CD8-positive, alpha-beta memory T cell (primary cell): ENCODE measurements at places on chromosomes 12 and 14.

DNA sequence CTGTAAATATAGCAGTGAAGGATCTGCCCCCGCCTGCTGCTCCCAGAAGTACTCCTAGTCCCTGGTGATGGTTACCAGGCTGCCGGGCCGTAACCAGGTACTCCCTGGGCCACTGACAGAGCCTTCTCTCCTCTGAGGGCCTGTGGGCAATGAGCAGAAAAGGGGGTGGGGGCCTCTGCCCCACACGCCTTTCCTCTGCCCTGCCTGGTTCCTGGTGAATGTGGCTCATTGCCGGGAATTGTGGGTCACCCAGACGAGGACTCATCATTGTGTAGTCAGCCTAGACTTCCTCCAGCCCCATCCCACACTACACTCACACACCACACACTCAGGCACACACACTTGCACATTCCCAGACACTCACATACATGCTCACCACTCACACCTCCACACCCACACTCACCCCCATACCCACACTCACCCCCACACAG is 35.7 kb upstream of the ACTN1 start:
- no peak for DNase-seq

DNA sequence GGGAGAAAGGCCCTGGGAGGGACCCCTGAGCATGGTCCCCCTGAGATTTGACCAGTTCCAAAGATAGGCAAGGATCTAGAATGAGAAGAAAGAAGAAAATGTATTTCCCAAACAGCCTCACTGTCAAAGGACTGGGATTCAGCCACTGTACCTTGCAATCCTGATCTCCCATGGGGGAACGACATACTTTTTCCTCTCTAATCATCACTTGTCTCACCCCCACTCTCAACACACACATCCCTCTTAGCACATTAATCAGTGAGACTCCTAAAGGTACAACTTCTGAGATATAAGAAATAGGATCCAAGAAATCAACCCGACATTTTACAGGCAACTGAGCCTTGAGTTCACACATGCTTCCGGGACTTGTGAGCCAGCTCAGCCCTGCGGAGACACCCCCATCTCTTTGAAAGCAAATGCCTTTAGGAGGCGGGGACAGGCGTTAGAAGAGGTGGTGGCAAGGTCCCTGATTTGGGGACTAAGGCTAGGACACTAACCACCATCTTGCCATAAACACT is 1.4 kb downstream of the MAP3K9 start:
- peak; percentile 43 for DNase-seq

GRCh38 chr12:106984588-106985137 is 2.3 kb downstream of the MTERF2 start:
- no peak for DNase-seq

DNA sequence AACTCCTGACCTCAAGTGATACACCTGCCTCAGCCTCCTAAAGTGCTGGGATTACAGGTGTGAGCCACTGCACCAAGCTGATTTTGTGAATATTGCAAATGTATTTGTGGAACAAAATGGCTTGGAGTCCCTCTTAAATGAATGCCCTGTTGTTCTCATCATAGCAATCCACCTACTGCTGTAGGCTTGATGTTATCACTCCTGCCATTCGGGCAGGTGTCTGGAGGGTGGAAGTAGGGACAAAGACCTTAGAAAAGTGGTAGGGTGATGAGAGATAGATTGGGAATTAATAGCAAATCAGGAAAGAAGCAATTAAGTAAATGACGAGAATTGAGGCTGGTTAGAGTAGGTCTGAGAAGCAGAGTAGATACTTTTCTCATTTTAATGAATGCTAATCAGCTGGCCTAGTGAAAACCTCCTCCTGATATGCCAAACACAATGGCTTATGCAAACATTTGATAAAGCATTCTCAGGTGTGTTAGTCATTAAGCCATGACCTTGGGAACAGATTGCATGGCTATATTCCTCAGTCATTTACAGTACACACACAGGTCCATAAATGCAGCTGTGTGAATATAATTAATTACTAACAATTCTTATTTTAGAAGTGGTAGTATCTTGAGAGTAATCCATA is 60.5 kb upstream of the USP44 start:
- DNase-seq: no peak

GRCh38 chr12:67193704-67194103 is 75.5 kb upstream of the CAND1 start:
- DNase-seq: peak; percentile 41

DNA sequence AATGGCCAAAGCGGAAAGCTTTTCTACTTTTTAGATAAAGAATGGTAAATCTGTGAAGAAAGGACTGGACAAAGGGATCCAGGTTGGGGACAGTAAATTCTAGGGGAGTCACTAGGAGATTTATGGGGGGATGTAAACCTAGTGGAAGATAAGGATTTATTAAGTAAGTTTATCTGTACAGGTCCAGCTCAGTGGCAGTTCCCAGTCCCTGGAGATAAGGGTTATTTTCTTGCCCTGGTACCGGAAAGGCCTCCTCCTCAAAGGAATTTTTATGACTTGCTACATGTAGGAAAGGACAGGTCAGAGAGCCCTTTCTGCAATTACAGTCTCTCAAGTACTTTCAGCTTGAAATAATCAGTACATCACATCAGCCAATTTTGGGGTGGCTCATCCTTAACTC is 72.6 kb upstream of the BICD1 start:
- no peak for DNase-seq

- no peak for DNase-seq
Observed at GRCh38 chr12:54734196-54734950, 86.2 kb upstream of the DCD start.

GRCh38 chr12:63894132-63894531 is 49.6 kb downstream of the SRGAP1 start:
- DNase-seq: no peak
